ENCODE measurements at places on chromosomes 4 and X.
A peak's percentile ranks its signal among the peaks of the same experiment; 100 is the strongest.

DNA sequence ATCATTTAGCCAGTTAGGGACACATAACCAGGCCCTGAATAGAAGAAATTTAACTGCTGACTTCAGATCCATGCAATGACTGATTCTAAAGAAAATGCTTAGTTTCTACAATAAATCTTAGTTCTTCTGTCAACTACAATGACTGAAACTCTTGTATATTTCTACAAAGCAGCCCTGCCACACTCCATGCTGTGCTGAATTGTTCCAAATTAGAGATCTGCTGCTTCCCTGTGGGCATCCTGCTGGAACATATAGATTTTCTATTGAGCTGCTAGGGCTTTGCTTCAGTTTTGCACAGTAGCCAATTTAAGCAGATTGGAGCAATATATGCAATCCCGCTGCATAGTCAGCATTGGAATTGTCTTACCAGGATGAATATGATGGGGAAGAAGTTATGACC, 312.8 kb upstream of the SMIM31 start:
- no peak for DNase-seq

- DNase-seq = no peak
Measured at GRCh38 chrX:140503238-140503601, 1.6 kb downstream of the SOX3 start.

- peak; percentile 83 for DNase-seq
Measured at GRCh38 chrX:47366041-47366722, 4.2 kb upstream of the ZNF157 start.

DNA sequence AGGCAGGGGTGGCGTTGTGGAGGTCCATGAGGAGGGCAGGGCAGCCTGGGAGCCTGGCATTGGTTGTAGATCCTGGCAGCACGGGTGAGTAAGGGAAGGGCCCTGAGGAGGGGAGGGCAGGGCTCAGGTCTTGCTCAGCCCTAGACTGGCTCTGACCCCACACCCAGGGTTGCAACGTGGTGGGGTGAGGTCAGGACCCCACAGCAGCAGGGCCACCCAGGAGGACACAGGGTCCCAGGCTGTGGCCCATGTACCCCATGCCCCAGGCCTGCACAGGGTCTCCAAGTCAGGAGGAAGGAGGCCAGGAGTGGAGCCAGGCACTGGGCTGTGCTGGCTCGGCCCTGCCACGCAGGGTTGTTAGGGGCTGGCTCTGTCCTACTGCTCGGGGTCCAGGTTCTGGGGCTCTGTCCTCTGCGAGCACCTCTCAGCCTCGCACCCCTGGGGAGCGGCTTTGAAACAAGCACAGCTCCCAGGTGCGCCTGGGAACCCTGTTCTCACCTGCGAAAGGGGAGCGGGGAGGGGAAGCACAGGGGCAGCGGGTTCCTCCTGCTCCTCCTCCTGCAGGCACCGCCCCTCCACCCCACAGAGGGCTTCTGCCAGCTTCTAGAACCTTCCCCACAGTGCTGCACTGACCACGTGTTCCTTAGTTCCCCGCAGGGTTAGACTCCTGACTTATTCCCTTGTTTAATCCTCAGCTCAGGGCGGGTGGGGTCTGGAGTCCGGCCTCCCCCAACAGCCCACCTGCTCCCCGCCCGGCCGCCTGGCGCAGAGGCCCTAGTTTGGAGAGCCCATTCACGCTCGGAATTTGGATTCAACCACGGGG, 20.4 kb downstream of the MSANTD1 start:
- no peak for DNase-seq

GRCh38 chrX:130401415-130402207, at the start of gene RBMX2:
Gene RBMX2, plus strand, starts transcription at chrX:130401987. Its CDS starts 46 bp downstream, at chrX:130402033.
- DNase-seq = peak; percentile 69
